Stimulated activated CD8-positive, alpha-beta memory T cell treated with anti-CD3 and anti-CD28 coated beads, Interleukin-2, amount 100 ng/mL, for 1 hour (primary cell): ENCODE measurements at places on chromosomes 6 and 20.

DNA sequence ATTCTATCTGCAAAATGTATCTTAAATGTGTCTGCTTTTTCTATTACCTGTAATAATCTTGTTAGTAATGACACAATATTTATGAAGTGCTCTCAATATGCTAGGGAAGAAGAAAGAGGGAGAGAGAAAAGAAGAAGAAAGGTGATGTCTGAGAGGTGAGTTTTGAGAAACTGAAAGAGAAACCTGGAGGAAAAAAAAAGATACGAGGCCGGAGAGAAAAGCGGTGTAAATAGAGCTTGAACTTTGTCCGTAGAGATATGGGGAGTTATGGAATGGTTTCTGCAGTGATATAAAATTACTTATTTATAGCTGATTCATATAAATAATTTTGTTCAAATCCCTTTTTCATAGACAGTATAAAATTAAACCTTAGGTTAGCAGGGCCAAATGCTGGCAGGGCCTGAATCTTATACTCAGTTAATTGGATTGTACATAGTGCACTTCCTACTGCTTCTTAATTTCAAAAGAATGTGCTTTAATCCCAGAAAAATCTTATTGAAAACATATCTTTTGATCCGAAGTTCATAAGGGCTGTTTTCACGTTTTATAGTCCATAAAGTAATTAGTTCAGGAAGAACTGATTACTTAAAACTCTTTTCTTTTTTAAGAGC, 43.0 kb downstream of the MYB start:
- DNase-seq: no peak

GRCh38 chr20:61371501-61372136, 119.6 kb downstream of the CDH4 start:
- no peak for DNase-seq

DNA sequence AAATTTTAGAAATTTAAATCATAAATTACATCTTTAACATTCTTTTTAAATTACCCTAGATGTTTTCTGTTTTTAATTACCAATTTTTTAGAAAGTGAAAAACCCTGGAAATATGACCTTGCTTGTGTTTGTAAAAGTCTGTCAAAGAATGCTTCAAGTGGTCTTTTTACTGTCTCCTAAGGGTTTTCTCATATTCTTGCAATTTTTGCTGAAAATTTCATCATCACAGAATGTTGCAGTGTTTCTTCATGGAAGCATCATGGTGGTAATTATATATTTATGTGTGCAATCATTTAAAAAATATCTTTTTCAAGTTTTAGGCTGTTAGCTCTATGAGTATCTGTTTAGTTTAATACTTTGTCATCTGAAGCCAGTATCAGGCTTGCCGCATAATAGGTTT, 178.2 kb downstream of the HDGFL1 start:
- DNase-seq: no peak

- DNase-seq: peak; percentile 47
Observed at GRCh38 chr20:31603822-31604566, 1.1 kb upstream of the ID1 start.

- no peak for DNase-seq
Observed at GRCh38 chr20:56453352-56453751, 15.1 kb upstream of the RTF2 start.

DNA sequence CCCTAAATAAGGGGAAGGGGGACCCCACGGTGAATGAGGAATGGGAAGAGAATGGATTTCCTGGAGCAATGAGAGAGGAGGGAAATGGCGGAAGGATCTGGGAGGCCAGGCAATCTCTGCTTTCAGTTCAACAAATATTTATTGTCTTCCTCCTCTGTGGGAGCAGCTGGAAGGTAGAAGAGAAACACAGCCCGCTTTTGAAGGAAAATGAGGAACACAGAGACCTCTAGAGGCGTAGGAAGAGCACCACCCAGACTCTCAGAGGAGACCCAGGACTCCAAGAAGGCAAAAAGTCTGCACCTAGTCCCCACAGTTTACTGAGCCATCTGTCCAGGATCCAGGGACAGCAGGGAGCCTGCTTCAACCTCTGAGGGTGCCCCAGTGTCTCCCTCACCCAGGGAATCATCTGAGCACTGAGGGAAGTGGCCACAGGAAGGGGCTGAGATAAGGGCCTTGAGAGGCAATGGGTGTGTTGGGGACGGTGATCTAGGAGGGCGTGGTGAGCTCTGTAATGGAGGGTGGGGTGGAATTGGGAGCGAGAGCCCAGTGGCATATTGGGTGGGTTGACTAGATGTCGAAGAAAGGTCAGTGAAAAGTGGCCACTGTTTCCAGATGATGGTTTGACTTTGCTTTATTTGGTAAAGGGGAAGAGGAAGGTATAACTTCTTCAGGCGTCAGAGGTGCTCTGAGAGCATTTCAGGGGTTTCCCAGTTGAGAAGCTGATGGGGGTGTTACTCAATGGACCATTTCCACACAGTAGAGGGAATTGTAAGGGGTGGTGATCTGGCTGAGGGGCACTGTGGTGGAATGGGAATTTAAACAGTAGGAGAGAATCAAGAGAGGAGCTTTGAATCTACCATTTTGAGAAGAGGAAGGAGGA, 610 bp downstream of the PSORS1C1 start:
- DNase-seq: no peak
